Colonic mucosa (tissue), 4 donors: ENCODE measurements at places on chromosomes 4 and X. TPM values are rescaled to one million over a fixed set of nuclear protein-coding genes. Genes with fewer than 3 reads are reported as not detected.

DNA sequence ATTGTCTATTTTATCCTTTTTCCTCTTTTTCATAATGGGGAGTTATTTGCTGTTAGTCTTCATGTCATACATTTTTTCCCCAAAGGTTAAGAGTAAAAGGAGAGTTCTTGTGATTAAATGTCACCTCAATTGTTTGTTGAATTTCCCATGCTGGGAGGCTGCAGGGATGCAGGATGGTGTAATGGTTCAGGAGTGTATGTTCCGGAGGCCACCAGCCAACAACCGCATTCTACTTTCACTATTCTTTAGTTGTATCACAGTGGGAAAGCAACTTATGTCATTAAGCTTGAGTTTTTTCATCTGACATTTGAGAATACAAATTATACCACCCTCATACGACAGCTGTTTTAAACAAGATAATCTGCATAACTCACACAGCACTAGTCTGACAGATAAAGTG lies 15.4 kb downstream of the AFP start:
- H3K36me3 ChIP-seq = no peaks in the 10 kb centered on the region
- H3K27ac ChIP-seq = no peak overlapping the region
- H3K4me1 ChIP-seq = no peaks in the 10 kb centered on the region
- DNase-seq = no peak
- no peak overlapping the region for H3K4me3 ChIP-seq

DNA sequence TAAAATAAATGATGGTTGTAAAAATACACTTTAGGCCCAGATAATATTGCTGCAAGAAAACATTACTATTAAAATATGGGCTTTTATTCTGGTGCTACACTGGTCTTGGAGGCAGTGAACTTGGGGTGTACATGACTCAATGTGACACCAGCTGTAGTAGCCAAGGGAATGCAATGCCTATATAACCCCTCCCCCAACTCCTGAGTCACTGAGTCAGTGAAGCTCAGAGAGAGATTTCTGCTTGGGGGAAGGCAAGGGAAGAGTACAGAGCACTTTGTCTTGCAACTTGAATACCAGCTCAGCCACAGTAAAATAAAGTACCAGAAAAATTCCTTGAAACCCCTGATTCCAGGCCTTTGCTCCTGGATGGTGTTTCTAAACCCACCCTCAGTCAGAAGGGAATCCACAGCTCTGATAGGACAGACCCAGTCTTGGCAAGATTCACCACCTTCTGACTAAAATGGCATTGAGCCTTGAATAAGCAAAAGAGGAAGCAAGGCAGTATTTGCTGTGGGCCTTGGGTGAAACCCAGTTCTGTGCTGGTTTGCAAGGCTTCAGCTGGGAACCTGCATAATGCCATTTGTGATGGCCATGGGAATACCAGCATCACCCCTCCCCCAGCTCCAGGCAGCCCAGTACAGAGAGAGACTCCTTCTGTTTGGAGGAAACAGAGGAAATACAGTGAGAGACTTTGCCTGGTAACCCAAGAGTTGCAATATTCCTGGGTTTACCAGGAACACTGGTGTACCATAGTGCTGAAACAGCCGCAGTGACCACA lies 209.9 kb downstream of the IQCM start:
- no peaks in the 10 kb centered on the region for H3K27me3 ChIP-seq
- DNase-seq = no peak
- no peak overlapping the region for H3K27ac ChIP-seq
- no peak overlapping the region for H3K4me3 ChIP-seq

- H3K4me1 ChIP-seq = no peaks in the 10 kb centered on the region
- no peak overlapping the region for H3K27ac ChIP-seq
Measured at GRCh38 chrX:153947009-153947769, 2.7 kb upstream of the RENBP start.

- peaks cover 5% of the 10 kb centered on the region for H3K27me3 ChIP-seq
- no peak overlapping the region for H3K27ac ChIP-seq
- H3K4me3 ChIP-seq = no peak overlapping the region
- no peak for DNase-seq
Measured at GRCh38 chr4:20327808-20328207, 76.1 kb downstream of the SLIT2 start.

GRCh38 chr4:65918212-65918611 lies 247.9 kb upstream of the EPHA5 start:
- no peak for DNase-seq
- H3K27me3 ChIP-seq = no peaks in the 10 kb centered on the region
- no peak overlapping the region for H3K27ac ChIP-seq
- H3K4me3 ChIP-seq = no peak overlapping the region
- H3K4me1 ChIP-seq = no peaks in the 10 kb centered on the region
- no peaks in the 10 kb centered on the region for H3K36me3 ChIP-seq

- no peaks in the 10 kb centered on the region for H3K27me3 ChIP-seq
- DNase-seq = no peak
- no peak overlapping the region for H3K4me3 ChIP-seq
- H3K27ac ChIP-seq = no peak overlapping the region
- no peaks in the 10 kb centered on the region for H3K4me1 ChIP-seq
Measured at GRCh38 chrX:130176354-130176776, 4.6 kb downstream of the RAB33A start.

MTHFD2L gene
- 9.5 TPM for total RNA-seq

PCDH7 gene
- total RNA-seq = 18.0 TPM
